ENCODE measurements at places on chromosomes 16 and 17.

- DNase-seq: peak; percentile 42
Observed at GRCh38 chr16:51971184-51971583, 575.8 kb downstream of the TOX3 start.

DNA sequence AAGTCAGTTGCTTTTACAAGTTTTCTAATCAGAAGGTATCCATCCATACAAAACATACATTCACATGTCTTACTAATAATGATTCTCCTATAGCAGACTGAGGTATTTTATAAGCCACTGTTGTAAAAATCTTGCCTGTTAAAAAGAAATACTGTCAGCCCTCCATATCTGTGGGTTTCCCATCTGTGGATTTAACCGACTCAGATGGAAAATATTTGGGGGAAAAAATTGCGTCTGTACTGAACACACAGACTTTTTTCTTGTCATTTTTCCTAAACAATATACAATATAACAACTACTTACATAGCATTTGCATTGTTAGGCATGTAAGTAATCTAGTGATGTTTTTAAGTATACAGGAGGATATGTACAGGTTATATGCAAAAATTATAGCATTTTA, 90.4 kb downstream of the PARN start:
- no peak for DNase-seq

- no peak for DNase-seq
Observed at GRCh38 chr16:9610727-9611126, 519.3 kb downstream of the HAPSTR1 start.

DNA sequence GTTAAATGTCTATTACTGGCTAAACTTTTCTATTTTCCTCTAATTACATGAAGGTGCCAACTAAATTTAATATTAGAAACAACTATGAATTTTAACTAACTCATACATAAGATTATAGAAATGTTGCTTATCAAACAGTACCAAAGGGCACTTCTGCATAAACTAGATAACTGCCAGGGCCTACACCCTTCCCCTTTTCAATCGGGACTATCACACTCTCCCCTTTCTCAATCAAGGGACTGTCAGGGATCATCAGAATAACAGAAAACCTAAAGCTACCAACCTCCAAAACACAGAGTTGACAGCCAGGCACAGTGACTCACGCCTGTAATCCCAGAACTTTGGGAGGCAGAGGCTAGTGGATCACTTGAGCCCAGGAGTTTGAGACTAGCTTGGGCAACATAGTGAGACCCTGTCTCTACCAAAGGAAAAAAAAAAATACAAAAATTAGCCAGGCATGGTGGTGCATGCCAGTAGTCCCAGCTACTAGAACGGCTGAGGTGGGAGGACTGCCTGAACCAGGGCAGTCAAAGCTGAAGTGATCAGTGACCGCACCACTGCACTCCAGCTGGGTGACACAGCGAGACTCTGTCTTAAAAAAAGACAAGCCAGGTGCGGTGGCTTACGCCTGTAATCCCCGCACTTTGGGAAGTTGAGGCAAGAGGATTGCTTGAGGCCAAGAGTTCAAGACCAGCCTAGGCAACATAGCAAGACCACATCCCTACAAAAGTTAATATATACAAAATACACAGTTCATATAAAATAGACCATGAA, 3.2 kb upstream of the PHLPP2 start:
- no peak for DNase-seq

GRCh38 chr16:966505-966904, 4.3 kb downstream of the LMF1 start:
- no peak for DNase-seq

GRCh38 chr17:67995570-67996263, 552 bp downstream of the C17orf58 start:
- DNase-seq: no peak

GRCh38 chr16:11022002-11022401, 77.6 kb downstream of the CLEC16A start:
- DNase-seq: no peak

GRCh38 chr17:73800893-73801292, 156.6 kb upstream of the SDK2 start:
- DNase-seq: no peak

GRCh38 chr17:557371-557770, 157.3 kb downstream of the VPS53 start:
- DNase-seq: no peak

- peak; percentile 57 for DNase-seq
Observed at GRCh38 chr17:18141210-18141803, 32.8 kb downstream of the MYO15A start.

DNA sequence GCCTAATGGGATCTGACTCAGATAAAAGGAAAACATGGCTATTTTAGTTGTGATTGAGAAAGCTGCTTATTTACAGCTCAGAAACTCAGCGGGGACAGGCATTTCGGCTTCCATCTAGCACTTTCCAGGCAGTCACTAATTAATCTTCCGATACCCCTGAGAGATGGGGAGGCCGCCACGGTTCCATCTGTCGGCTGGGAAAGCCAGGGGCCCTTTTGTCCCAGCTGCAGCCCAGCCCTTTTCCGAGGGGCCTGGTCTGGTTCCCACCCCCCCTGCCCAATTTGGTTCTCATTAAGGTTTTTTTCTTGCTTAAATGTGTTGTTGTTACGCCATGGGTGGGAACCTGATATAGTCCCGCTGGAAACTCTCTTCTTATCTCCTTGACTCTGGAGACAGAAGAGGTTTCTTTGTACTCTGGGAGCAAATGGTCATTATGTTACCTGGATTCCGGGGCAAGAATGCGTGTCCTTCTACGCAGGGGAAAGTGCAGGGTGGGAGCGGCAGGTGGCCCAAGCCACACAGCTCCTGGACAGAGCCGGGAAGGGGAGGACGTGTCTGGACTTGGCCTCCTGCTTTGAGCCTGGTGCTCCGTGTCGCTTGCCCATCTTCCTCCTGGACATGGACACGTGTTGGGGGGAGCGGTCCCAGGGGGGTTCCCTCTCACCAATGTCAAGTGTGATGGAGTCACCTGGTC, 50.9 kb upstream of the GSE1 start:
- no peak for DNase-seq

- peak; percentile 8 for DNase-seq
Observed at GRCh38 chr17:70434536-70435490, 265.5 kb downstream of the KCNJ2 start.

DNA sequence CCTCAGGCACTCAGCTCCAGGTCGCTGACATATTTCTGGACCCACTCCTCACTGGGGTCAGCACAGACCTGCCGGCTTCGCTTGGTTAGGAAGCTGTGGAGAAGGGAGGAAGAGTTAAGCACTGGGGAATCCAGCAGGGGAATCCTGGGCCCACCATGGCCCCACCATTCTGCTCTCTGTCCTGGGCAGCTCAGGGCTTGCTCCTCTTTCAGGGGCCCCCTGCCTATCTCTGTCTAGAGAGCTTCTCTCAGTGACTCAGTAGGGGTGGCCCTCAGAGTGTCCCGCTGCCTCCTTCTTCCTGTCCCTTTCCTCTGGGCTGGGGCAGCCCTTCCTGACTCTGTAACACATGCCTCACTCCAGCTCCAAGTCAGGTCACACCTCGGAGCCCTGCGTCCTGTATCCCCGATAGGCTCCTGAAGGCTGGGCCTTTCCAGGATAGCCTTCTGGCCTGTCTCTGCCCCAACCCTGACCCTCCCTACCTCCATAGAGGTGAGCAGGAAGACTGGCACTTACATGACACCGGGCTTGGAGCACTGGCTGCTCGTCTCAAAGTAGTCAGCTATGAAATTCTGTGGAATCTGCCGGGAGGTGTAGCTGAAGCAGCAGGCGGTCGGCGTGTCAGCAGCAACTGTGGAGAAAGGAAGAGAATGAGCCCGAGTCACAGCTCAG, 1.1 kb downstream of the CCL3 start:
- DNase-seq: no peak

DNA sequence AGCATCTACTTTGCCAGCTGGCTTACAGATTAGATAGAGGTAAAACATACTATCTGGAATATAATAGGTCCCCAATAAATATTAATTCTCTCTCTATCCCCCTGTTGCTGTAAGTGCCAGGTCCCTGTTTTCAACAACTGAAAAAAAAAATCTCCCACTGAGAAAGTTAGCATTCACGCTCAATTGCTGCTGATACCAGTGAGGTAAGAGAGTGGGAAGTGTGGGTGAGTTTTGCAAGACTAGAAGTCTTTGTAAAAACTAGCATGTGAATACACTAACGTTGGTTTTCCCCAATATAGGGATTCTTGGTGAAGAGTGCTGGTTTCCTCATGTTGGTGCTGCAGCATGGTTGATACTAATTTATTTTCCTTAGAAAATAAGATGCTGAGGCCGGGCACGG, 11.7 kb upstream of the TAOK1 start:
- DNase-seq: no peak

DNA sequence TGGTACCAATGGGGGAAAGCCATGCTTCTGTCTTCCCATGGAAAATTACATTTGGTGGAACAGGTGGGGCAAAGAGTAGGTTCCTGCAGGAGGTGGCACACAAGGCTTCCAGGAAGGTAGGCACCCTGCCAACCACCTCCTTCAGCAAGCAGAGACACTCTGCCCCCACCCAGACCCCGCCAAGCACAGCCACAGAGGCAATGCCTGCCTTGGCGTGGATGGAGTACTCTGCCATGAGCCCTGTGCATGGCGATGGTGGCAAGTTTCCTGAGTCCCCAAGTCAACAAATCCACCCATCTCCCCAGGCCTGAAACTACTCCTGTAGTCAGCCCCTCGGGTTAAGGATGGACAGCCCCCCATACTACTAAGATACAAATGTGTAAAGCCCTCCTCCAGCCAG, 119.2 kb upstream of the GNAO1 start:
- no peak for DNase-seq
